ENCODE measurements at places on chromosomes 6 and 20. TPM values are rescaled to one million over a fixed set of nuclear protein-coding genes. Genes with fewer than 3 reads are reported as not detected.

- ATAC-seq: no peak
Measured at GRCh38 chr6:126033696-126034095, 47.4 kb downstream of the TRMT11 start.

GRCh38 chr6:126233192-126233591, 106.7 kb upstream of the CENPW start:
- ATAC-seq: no peak

DNA sequence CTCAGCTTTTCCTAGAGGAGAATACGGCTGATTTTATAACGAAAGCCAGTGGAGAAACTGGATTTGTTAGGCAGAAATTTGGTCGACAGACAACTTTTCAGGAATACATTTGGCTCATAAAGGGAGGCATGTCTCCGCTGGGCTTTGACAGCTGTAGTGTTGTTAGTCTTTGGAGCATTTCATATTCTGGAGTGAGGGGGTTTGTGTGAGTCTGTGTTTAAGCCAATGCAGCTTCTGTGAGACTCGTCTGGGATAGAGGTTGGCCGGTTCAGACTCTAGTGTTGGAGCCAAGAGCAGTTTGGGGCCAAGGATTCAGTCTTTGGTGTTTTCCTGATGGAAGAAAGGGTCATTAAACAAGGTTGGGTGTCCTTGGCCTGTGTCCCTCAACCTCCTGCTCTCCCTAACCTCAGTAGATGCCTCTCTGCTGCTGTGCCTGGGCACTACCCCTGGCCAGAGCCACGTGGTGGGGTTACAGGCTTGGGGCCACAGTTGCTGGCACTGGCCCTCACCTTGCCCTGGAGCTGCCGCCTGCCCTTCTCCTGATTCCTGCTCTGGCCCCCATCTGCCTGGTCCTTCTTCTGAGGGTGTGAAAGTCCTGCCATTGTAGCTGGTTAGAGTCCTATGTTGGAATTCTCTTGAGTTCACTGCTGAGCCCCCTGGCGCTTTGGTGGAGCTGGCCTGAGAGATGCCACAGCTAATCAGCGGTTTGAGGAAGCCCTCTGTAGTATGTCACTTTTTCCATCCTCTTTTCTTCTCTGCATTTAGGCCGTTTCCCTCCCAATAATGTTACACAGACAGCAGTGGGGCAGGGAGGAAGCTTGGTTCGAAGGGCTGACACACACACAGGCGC, 6.9 kb downstream of the PTK7 start:
- ATAC-seq: no peak

GRCh38 chr6:148885925-148886845, 139.4 kb downstream of the UST start:
- no peak for ATAC-seq

- no peak for ATAC-seq
Measured at GRCh38 chr6:139519571-139520031, 145.2 kb upstream of the CITED2 start.

- ATAC-seq: no peak
Measured at GRCh38 chr6:147166992-147167391, 37.2 kb upstream of the STXBP5 start.

Gene THBS2
- total RNA-seq: not detected

- ATAC-seq: no peak
Measured at GRCh38 chr20:4243071-4243470, 227.7 kb upstream of the RNF24 start.
